Foreskin melanocyte (primary cell): ENCODE measurements at places on chromosomes 2 and 18.
A peak's percentile ranks its signal among the peaks of the same experiment; 100 is the strongest.

GRCh38 chr2:143246815-143247744, 117.9 kb downstream of the ARHGAP15 start:
- no peak for DNase-seq

- DNase-seq, result no peak
Observed at GRCh38 chr2:3229221-3229620, 148.4 kb downstream of the EIPR1 start.

- DNase-seq, result no peak
Observed at GRCh38 chr2:170436077-170436943, 258.4 kb downstream of the MYO3B start.

DNA sequence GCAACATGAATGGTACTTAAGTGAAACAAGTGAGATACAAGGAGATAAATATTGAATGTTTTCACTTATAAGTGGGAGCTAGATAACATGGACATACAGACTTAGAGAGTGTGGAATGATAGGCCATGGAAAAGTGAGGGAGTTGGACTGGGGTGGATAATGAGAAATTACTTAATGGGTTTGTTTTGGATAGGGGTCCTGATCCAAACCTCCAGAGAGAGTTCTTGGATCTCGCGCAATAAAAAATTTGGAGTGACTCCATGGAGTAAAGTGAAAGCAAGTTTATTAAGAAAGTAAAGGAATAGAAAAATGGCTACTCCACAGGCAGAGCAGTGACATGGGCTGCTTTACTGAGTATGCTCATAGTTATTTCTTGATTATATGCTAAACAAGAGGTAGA, 508.9 kb downstream of the CNTNAP5 start:
- no peak for DNase-seq

DNA sequence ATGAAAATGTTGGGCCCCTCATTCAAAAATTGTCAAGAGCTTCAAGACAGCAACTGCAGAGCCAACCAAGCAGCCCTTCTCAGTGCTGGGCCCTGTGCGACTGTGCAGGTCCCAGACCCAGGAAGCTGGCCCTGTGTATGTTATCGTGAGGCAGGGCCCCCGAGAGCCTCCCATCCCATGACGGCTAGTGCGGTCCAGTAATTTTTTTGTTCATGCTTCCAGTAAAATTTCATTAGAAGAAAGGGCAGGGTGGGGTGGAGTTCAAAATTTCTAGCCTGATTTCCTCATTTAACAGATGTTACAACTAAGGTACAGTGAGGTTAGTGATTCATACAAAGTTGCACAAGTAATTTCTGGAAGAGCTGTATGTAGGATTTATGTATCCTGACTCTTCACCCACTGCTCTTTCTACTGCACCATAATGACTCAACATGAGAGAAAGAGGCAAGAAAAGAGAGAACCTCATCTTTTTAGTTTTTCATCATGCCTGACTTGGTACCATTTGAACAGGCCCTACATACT, 105.5 kb downstream of the ZEB2 start:
- DNase-seq, result no peak

GRCh38 chr2:69652206-69652605, 8.7 kb upstream of the AAK1 start:
- no peak for DNase-seq

DNA sequence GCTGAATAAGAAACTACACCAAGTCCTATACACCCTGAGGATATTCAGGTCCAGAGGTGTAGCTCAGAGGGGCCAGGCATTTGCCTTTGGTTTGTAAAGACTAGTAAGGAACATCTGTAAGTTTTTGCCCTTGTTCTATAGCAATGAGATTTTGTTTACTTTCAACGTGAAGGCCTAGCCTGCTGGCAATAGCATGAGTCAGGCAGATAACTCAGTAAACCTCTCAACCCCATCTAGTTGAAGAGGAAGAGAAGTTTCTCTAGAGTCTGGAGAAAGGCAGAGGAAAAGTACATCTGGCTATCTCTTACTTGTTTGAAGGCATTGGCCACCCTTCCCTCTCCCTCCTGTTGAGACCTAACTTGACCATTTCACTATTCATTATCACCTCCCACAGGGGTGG, 70.3 kb upstream of the ZNF521 start:
- DNase-seq, result no peak

GRCh38 chr18:36095936-36096519, 28.7 kb upstream of the RPRD1A start:
- DNase-seq, result peak; percentile 51

DNA sequence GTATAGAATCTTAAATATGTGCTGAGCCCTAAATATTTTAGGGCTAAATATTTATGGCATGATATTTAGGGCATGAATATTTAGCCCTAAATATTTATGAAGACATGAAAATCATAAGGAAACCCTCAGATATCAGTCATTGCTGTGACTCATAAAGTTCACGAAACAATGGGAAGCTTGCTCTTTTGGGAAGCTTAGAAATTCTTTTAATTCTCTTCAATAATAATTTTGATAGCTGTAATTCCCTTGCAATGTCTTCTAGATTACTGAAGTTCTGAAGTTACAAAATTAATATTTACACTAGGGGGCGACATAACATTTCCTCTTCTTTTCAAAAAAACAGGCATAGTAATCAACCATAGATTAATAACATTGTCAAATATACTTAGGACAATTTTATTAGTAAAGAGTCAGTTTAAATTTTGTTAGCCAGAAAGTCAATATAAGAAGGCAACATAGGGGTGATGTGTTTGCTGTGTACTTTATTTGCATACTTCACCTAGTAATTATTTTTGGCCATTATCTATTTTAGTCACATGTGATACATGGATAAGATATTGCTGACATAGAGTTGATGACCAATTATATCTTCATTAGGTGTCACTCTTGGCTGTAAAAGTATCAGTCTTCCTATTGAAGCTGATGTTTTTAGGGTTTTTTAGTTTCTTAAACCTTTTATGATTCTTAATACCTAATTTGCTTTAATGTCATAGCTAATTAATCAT, 13.2 kb downstream of the ZNF804A start:
- no peak for DNase-seq

- DNase-seq, result peak; percentile 29
Observed at GRCh38 chr2:179340678-179341077, 76.0 kb upstream of the SESTD1 start.

DNA sequence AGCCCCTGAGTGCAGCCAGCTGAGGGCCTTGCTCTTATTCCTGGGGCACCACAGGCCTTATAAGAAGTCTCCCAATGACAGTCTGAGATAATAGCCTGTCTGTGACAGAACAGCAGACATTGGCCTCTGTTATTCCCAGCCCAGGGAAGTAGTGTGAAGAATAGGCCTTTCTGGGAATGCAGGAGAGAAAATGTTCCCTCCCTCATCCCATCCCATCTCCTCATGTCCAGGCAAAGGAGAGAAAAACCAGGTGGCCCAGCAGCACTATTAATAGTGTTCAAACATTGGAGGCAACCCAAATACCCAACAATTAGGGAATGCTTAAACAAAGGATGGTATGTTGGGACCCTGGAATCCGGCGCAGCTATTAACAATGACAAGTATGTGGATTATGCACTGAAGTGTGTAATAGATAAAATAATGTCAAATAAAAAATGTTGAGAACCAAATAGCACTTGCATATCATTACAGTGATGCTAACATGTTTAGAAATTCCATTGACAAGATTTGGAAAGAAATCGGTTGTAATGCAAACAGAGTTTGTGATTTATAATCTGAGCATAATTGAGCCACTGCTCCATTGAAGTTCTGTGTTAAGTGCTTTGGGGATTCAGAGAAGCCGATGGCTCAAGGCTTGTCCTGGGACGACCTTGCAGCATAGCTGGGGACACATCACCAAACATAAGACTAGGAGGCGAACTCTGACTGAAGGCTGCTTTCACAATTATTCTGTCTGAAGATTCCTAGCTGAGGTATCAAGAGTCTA, 69.3 kb downstream of the LBH start:
- no peak for DNase-seq

DNA sequence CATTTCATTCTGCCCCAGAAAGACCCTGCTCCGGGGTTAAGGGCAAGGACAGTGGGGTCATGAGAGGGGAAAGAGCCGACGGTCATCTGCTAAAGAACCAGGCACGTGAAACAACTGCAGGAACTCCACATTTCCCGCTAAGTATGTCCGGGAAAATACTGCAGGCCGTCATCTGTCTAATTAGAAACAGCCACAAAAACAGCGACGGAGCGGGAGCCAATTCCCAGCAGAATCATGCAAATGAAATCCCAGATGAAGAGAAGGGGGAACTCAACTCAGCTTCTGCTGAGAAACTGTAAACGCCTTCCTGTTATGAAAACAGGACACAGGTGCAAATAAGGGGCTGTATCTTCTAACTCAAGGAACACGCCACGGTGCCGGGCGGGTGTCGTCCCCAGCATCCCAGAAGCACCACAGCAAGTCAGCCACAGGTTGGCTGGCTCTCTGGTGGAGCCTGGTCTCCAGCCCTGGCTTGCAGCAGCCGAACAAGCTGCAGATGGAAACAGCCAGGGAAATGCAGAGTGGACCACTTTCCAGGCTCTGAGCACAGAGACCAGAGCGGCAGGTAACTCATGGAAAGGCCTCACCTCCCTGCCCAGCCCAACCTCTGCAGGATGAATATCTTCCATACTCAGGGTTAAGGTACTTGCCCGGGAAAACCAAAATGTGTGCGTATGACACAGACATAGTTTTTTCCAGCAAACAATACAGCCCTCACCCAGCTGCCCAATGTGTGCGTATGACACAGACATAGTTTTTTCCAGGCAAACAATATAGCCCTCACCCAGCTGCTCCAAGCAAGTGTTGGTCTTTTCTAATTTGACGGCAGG, 28.9 kb downstream of the PXDN start:
- DNase-seq, result no peak

DNA sequence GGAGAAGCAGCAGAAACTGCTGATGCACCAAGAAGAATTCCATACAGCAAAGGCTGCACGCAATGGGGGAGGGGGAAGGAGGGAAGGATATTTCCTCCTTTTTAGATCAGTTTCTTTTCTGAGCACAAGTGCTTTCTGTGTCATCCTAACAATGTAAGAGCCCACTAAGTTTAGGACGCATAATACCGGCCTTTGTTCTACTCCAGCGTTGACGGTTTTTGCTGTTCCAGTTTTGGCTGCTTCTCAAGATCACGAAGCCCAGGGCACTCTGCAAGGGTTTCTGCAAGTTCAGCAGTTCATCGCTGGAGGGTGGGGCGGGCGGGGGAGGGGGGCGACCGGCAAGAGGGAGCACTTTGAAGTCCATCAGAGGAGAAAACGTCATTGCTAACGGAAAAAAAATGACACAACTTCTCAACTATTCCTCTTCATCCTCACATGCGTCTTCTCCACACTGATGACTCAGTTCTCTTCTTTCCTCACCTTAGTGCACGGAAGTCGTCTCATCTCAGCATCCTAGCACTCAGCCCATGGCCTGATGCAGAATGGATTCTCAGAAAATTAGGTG, 8.7 kb downstream of the FAM178B start:
- peak; percentile 100 for DNase-seq

DNA sequence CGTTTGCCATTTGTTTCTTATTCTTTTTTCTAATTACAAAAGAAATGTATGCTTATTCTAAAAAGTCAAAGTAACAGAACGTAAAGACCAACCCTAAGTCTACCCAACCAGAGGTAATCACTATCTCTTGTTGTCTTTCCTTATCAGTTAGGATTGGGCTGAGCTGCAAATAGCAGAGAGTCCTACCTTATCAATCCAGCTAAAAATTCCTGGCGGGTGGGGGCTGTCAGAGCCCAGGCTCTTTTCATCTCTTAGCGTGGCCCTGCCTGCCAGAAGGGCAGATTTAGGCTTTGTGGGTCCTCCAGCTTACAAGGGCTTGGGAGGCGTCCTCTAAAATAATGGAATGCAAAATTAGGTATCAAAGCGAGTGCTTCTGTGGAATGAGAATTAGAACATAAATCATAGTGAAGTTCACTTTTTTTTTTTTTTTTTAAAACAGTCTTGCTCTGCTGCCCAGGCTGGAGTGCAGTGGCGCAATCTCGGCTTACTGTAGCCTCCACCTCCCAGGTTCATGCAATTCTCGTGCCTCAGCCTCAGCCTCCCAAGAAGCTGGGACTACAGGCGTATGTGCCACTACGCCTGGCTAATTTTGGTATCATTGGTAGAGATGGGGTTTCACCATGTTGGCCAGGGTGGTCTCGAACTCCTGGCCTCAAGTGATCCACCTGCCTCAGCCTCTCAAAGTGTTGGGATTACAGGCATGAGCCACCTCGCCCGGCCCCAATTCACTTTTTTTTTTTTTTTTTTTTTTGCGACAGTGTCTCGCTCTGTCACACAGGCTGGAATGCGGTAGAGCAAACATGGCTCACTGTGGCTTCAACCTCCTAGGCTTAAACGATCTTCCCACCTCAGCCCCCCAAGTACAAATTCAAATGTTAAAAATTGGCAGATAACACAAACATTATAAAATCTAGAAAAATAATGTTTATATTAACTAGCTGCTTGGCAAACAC, 57.4 kb upstream of the B3GNT7 start:
- DNase-seq, result no peak

GRCh38 chr2:8297376-8298231, 384.3 kb upstream of the ID2 start:
- DNase-seq, result no peak

DNA sequence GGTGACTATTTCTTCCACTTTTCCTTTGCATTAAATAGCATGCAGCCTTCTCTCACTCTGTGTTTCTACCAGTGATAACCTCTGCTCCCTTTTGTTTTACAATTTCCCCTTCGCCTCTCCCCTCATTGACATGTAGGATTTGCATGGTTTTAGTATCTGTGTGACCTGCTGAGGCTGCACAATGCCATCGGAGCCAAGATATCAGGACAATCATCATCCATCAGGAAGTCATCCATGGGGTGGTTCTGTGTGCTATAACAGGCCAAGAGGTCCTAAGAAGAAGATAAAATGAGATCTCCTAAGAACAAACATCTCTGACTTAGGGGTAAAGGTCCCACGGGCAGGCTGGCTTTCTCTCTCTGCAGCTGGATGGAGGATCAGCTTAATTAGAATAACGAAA, 65.6 kb downstream of the EHD3 start:
- no peak for DNase-seq

DNA sequence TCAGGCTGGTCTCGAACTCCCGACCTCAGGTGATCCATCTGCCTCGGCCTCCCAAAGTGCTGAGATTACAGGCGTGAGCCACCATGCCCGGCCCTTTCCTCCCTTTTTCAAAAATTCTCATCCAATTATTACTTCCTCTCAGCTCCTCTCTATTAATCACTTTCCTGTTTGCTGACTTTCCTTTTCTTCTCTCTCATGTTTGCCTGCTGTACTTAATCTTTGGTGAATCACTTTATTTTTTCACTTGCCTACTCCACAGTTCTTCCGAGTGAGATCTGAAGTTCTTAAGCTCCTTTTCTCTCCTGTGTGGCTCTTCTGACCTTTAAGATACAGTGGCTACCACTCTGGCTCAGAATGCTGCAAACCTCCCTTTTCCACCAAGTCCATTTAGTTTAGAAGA, 126.3 kb upstream of the SERTAD2 start:
- no peak for DNase-seq

DNA sequence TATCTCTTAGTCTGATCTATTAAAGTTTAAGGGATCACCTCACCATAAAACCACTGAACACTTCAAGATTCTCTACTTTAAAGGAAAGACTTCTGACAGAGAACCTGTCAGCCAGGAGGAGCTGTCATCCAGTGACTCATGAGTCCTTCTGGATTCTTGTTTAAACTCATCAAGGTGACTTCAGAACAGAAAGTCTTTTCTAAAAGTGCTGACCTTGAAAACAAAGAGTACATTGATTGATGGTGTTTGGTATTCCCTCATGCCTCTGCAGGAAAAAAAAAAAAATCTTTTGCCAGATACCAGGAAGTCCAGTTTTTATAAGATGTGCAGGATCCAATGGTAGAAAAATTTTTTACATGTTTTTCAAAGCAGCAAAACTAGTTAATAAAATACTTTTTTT, 12.3 kb downstream of the DSG2 start:
- no peak for DNase-seq
